ENCODE measurements at places on chromosomes 11 and 22.

GRCh38 chr22:22820076-22820475, 67.5 kb upstream of the IGLL5 start:
- DNase-seq, result no peak

DNA sequence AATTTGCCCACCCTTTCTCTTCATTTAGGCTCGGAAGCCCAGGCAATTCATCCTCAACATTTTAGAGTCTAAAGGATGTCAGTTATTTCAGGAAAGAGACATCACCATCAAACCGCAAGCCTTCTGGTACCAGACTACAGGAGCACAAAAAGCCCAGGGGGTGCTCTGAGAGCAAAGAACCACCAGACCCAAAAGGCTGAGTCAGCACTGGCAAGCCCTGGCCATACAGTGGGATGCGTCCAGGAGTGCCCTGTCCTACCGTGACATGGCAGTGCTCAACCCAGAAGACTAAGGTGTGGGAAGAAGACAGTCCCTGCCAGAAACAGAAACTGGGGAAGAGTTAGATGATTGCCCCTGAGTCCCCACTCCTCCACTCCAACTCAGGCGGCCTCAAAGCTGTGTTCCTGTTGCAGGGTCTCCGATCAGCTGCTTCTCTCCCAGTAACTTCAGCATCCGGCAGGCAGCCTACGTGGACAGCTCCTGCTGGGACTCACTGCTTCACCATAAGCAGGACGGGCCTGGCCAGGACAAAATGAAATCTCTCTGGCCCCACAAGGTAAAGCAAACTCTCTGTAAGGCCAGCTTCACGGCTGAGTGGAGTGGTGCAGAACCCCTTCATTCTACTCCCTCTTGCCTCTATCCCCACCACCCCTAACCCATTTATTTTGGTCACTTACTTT, 1.5 kb downstream of the PANX3 start:
- no peak for DNase-seq

DNA sequence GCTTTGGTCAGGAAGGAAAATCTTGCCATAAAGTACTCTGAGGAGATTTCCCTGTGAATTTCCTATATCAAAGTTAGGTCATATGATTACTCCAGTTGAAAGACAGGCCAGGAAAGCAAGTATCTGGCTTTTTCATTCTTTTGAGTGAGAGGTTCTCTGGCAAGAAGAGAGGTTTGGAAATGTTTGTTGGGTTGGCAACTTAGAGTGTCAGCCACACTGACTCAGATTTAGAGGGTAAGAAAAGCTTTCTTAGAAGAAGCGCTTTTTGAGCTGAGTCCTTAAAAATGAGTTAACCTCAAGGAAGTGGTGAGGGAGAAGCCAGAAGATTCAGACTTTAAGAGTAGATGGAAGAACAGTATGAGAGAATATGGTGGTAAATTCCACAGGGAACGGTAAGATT, 86.1 kb upstream of the BDNF start:
- DNase-seq, result no peak

- DNase-seq, result no peak
Measured at GRCh38 chr11:113979431-113979830, 4.5 kb downstream of the HTR3A start.

DNA sequence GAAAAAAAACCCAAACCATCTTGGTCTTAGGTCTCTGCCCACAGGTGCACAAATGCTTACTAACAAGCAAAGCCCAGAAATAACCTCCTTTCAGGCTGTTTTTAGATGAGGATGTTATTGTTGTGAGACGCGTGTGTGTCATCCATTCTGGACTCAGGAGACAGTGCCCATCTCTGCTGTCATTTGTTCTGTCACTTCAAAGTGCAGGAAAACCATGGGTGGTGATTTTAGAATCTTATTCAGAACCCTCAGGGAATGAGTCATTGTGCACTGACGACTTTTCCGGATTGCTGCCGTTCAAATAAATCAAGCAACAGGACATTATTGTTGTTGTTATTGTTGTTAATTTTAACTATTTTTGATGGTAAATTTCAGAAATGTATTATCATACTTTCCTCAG, 110.3 kb downstream of the LRRC32 start:
- no peak for DNase-seq

DNA sequence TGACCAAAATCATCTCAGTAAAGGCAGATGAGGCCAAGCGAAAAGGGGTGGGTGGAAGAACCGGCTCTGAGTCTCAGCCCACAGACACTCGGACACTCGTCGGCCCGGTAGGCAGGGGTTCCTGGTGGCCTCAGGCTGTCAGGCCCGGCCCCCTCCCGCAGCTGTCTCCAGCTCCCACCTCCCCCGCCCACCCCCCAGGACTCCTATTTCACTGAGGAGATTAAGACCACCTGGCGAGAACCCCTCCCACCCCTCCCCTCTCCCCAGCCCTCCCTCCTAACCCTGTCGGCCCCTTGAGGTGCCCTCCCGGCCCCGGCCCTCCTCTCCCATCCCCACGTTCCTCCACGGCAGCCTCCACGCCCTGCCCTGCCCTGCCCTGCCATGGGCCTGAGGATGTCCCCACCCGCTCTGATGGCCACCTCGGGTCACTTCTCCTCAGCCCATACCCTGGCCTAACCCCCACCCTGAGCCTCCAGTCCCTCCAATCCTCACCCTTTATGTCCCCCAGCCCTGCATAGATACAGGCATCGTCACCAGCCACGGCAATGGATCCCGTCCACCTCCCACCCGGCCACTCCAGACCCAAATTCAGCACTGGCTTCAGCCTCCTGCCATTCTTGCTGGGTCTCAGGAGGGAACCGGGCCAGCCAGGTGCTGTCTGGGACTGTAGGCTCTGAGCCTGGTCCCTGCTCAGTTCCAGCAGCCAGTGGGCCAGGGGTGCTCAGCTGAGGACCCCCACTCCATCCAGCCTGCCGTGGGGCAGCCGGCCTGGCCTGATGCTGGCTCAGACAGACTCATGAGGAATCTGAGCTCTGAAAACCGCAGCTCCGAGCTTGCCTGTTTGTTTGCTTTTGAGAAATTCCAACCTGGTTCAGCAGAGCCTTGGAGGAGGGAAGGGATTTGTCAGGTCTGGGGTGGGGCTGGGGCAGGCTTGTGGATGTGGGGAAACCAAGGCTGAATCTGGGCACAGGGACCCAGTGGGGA, 9.8 kb upstream of the TBX1 start:
- no peak for DNase-seq

GRCh38 chr11:128916681-128917080, 25.5 kb downstream of the KCNJ5 start:
- no peak for DNase-seq

DNA sequence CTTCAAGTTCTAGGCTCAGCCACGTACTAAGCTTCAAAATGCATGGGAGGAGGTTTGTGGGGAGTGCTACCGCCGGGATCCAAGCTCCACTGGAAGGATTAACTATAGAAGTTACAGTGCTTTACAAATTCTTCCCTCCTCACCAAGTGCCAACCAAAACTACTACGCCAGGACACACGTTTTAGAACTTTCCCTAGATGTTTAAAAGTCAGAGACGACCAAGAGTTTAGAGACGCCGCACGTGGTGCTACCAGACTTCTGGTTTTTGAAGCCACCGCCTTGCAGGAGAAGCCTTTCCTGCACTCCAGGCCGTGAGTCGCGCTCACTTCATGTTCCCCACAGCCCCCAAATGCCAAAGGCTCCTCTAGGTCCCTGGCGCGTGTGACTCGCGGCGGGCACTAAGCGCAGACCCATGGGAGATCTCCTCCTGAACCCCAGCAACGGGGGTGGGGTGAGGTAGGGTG, 734 bp downstream of the SNU13 start:
- DNase-seq, result no peak

DNA sequence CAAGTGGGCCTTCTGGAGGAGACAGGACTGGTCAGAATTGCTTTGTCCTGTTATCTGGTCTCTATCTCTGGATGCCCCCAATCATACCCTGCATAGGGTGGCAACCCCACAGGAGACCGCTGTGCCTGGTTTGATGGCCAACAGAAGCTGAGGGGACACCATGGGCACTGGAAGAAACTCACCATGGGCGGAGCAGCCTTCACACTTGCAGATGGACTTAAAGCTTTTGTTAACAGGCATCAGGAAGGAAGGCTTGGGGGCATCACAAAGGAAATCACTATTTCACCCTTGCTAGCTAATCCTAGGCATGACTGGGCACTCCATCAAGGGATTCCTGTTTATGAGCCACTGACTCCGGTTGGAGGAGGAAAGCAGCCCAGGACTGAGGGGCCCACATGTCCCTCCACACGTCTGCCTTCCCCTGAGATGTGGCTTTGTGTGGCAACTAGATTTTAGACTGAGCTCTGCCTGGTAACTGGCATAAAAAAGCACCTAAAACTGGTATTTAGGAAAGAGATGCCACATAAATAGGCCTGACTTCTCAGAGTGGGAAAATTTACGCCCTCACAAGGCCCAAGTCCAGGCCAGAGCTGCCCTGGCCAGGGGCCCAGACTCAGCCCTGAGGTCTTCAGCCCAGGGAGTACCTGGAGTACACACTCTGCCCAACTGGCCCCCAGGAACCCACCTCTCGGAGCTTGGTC, 57.0 kb upstream of the LYVE1 start:
- no peak for DNase-seq

DNA sequence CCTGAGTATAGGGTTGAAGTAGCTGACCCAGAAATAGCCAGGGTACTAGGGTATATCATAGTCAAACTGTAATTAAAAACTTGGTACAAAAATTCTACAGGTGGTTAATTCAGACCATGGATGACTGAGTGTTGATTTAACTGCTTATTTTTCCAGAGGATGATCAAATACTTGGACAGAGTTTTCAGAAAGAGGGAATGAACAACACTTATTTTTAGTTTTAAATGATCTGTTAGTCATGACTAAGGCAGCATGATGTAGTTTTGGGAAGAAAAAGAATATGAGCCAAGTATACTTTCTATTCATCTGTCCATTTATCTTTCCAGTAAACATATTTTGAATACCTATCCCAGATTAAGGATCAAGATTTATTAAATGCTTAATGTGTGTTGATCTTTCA, 19.8 kb upstream of the CCDC89 start:
- DNase-seq, result no peak

DNA sequence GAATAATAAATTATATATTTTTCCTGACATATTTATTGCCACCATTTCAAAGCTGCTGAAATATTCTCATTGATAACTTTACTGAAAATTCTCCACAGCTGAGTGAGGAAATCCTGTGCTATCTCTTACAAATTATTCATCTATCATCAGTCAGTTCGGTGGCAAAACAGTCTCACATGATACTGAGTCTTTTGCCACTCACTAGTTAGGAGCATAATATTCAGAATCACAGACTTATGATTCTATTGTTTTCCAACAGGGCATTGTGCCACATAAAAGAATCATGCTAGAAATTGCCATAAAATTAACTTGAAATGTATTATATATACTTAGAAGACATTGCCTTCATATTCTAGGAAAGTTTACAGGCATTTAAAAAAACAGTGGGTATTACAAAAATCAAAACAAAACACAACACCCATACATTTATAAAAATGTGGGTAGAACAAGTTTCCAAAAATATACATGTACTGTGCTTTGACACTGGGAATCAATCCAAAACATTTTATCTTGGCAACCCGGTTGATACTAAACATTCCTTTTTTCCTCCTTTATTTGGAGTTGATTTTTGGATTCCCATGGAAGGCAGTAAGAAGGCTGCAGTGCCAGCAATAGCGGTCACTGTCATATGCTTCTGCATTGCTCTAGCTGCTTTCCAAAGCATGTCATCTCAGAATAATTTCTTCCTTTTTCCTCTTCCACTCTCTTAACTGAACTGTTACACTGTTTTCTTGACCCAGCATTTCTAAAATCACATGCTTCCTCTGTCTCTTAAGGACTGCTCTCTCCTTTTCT, 42.5 kb downstream of the ATG16L2 start:
- DNase-seq, result no peak

DNA sequence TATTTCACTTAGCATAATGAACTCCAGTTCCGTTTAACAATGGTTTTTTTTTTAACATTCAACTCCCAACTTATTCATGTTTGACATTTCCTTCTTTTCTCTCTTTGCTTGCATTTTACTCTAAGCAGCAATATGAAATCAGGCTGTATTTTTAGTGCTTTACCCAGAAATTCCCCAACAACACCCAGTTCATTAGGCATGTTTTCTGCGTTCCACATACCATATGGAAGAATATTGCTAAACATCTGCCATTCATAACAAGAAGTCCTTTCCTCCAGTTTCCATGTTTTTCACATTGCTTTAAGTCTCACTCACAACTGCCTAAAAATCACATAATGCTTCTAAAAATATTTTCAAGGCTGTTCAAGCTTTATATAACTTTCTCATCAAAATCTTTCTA, 45.8 kb downstream of the PLAAT5 start:
- no peak for DNase-seq

- no peak for DNase-seq
Measured at GRCh38 chr11:68979931-68980775, 633 bp downstream of the MRGPRD start.

DNA sequence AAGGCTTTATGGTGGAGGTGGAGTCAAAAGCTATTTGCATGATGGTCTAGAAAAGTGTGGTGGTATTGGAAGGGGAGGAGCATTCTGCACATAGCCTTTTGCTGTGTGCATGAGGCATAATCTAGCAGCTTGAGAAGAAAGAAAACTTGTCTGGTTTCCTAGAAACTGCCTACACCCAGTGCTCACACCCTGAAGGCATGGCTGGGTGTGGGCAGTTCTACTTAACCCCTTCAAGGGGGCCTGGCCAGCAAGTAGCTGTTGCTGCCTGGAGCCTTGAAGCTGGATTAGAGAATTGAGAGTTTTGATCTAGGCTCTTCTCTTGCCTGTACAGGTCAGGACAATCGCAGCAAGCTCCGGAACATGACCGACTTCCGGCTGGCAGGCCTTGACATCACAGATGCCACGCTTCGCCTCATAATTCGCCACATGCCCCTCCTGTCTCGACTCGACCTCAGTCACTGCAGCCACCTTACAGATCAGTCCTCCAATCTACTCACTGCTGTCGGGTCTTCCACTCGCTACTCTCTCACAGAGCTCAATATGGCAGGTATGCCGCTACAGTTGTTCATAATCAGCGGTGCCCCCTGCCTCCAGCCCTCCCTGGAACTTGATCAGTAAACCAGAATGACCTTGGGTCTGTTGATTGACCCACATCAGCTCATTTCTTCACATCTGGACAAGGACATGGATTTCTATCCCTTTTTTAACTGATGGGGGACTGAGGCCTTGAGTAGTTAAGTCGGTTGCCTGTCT, 12.2 kb upstream of the GRK2 start:
- no peak for DNase-seq

GRCh38 chr11:130454491-130455252, 6.2 kb downstream of the ADAMTS15 start:
- no peak for DNase-seq

- DNase-seq, result no peak
Measured at GRCh38 chr11:113363996-113364641, 23.5 kb upstream of the ANKK1 start.

Measured in D721Med (cell line).